ENCODE measurements at places on chromosomes 4 and X.

DNA sequence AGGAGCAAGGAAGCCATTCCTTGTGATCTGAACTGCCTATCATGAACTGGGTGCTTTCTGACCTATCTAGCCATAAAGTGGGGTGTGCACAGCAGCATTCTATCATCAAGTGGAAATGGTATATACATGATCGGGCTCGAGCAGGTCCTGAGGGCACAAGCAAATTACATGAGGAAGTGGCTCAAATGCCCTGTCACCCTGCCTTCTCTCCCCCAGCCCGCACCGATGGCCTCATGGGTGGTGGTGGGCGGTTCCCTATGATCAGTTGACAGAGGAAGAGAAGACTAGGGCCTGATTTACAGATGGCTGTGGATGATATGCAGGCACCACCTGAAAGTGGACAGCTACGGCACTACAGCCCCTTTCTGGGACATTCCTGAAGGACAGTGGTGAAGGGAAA lies 46.3 kb upstream of the BCLAF3 start:
- DNase-seq = no peak

GRCh38 chr4:52657292-52657617 lies 1.8 kb downstream of the USP46 start:
- DNase-seq = no peak

DNA sequence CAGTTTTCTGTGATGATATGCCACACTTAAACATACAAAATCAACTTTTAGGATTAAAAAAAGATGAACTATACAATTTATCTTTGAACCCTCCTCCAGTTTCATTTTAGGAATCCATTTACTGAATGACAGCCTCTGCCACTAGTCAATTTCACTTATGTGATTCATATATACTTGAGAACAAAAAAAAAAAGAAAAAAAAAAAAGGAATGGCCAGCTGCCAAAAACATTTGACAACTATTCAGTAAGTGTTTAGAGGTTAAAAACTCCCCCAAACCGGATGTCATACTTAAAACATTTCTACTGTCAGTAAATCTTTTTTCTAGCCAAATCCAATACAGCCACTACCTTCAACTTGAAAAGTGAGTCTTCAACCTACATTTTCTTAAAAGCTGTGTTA lies 266.7 kb upstream of the MAGEB2 start:
- DNase-seq = no peak

- no peak for DNase-seq
These were observed 209.8 kb upstream of the NR3C2 start for GRCh38 chr4:148651991-148652390.

GRCh38 chrX:53089925-53090324 lies 4.0 kb upstream of the KANTR start:
- no peak for DNase-seq

GRCh38 chr4:117378942-117379341 lies 293.6 kb upstream of the TRAM1L1 start:
- DNase-seq = no peak

- no peak for DNase-seq
These were observed 77.4 kb downstream of the WDR19 start for GRCh38 chr4:39259571-39260330.

GRCh38 chr4:96312046-96312685 lies 472.3 kb downstream of the PDHA2 start:
- no peak for DNase-seq

GRCh38 chr4:70808151-70808550 lies 31.5 kb downstream of the GRSF1 start:
- DNase-seq = no peak

DNA sequence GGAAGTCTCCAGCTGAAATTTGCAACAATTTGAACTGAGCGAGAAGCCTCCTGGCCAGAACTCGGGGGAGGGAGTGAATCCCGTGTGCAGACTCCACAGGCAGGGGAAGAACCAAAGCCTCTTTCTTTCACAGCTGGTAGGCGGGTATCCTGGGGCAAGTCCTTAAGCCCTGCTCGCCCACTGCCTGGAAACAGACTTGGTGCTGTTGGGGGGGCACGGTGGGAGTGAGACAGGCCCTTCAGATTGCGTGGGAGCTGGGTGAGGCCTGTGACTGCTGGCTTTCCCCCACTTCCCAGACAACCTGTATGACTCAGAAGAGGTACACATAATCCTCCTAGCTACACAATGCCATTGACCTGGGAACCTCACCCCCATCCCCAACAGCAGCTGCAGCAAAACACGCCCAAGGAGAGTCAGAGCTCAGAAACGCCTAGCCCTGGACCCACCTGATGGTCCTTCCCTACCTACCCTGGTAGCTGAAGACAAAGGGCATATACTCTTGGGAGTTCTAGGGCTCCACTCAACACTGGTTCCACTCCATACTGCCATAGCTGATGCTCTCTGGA lies 22.4 kb upstream of the RLIM start:
- DNase-seq = no peak

DNA sequence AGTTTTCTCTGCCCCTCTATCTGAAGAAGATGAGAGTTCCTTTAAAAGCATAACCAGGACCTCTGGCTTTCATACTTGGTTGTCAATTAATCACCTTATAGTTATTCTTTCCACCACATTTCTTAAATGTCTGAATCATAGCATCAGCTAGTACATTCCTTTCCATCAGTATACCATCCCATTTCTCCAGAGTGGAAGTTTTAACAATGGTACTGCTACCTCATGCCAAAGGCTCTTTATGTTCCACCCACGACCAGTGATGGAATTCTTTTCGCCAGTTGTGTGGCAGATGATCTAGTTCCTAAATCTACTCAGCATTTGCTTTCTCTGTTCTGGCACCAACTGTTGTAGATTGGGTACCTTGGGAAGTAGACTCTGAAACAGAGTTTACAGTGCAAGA lies 379.8 kb downstream of the ZNF674 start:
- DNase-seq = no peak

- no peak for DNase-seq
These were observed 37.7 kb downstream of the ARHGEF9 start for GRCh38 chrX:63747331-63747730.

- peak; percentile 87 for DNase-seq
These were observed at the start of gene STEEP1 for GRCh38 chrX:119565107-119565663. Gene STEEP1, minus strand, starts transcription at chrX:119565409. Its CDS starts 54 bp downstream, at chrX:119565355.

- no peak for DNase-seq
These were observed 436.5 kb upstream of the FRG1 start for GRCh38 chr4:189504220-189504619.

Measured in stimulated activated CD4-positive, alpha-beta T cell treated with anti-CD3 and anti-CD28 coated beads, Interleukin-4, amount 100 ng/mL, for 24 hours (primary cell).